ENCODE measurements at places on chromosomes 4 and X. TPM values are rescaled to one million over a fixed set of nuclear protein-coding genes. Genes with fewer than 3 reads are reported as not detected.

DNA sequence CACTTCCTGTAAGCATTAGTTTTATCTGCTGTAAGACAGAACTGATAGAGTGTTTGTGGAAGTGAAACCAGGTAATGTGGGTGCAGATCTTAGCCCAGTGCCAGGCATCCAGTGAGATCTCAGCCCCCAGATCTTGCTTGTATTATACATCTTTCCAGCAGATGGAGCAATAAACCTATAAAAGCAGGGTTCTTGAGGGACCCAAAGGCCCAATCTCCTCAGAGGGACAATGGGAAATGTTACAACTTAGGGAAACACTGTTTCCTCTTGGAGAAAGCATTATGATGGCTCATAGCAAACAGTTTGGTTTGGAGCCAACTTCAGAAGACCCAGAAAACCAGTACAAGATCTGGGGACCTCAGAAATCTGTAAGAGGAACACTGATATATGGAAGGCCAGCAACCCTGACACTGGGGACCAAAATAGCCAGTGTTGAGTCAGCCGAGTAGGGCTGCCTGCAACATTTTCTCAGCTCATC, 206.3 kb downstream of the SLC7A11 start:
- no peak for DNase-seq

DNA sequence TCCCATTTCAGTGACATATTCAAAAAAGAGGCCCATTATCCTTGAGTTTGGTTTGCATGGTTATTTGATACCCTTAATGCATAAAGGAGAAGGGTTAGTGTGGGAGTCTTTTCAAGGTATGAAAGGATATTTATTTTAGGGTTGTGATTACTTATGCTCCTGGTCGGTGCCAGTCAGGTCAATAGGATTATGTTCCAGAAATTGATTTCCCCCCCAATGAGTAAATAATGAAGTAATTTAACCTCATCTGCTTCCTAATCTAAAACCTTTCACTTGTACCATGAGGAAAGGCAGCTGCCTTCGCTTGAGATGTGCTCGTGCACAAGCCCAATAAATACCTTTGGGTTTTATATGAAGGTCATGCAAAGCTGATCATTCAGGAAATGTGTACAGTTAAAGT, 55.0 kb upstream of the NR0B1 start:
- no peak for DNase-seq

DNA sequence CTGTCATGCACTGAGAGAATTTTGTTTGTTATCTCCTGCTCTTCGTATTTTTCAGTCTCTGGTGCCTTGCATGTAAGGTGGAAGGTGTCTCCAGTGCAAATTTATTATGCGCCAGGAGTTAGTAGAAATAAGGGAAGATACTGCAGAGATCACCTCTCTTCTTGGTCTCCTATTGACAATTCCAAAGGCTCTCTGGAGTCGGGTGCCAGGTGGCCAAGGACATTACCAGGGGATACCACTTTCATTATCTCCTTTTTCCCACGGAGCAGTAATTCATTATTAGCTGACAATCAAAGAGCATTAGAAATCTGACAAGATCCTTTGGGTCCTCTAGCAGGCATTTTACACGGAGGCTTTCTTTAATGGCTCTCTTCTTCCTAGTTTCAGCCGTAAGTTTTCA, 26.0 kb downstream of the ADD1 start:
- no peak for DNase-seq

Gene BEX1
- not detected for total RNA-seq

DNA sequence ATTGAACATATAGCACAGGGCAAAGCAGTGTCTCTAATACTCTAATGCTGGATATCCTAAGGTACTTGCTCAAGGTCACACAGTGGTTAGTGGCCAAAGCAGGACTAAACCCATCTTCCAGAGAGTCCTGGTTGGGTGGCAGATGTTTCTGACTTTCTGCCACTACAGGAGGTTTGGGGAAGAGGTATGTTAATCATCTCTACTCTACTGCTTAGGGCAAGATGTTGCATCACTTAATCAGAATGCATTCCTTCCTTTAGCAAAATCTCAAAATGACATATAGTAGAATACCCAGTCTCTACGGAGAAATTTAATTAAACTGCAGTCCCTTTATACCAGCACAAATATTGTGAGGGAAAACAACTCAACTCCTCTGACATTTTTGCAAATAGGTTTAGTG, 190.7 kb upstream of the FAM241A start:
- DNase-seq: no peak

DNA sequence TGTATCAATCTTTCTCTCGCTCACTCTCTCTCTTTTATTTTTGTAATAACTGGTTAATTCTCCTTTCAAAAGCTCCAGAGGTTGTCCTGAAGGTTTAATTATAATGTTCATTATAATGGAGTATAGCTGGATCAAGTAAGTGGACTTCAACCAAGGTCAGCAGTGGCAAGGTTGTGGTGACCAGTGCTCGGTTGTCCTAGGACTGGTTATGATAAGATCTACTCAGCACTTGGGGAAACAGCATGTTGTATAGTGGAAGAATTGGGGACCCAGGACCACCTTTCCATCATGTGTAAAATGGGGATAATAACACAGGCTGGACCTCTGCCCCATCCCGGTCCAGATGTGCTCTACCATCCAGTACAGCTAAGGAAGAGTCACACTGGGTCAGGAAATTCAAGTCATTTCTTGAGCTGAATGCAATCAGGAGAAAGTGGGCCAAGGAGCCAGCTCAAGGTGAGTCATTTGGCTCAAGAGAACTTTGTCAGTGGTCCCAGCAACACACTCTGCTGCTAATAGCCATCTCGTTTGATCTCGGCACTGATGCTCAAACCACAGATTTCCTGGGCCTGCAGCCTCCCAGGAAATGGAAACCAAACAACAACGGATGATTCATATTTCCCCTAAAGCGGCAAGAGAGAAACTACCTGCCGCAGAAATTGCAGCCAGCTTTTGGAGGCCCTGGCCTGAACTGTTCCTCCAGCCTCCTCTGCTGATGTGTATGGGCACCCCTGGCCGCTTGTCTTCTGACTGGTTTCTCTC, 123.6 kb upstream of the RBPJ start:
- no peak for DNase-seq

Gene ARMCX1
- total RNA-seq: not detected

- no peak for DNase-seq
Measured at GRCh38 chr4:86909546-86910295, 17.5 kb upstream of the C4orf36 start.

GRCh38 chr4:26191353-26191752, 129.5 kb upstream of the RBPJ start:
- DNase-seq: no peak

All from Caco-2 (cell line).